ENCODE measurements at places on chromosomes 7 and 10.

DNA sequence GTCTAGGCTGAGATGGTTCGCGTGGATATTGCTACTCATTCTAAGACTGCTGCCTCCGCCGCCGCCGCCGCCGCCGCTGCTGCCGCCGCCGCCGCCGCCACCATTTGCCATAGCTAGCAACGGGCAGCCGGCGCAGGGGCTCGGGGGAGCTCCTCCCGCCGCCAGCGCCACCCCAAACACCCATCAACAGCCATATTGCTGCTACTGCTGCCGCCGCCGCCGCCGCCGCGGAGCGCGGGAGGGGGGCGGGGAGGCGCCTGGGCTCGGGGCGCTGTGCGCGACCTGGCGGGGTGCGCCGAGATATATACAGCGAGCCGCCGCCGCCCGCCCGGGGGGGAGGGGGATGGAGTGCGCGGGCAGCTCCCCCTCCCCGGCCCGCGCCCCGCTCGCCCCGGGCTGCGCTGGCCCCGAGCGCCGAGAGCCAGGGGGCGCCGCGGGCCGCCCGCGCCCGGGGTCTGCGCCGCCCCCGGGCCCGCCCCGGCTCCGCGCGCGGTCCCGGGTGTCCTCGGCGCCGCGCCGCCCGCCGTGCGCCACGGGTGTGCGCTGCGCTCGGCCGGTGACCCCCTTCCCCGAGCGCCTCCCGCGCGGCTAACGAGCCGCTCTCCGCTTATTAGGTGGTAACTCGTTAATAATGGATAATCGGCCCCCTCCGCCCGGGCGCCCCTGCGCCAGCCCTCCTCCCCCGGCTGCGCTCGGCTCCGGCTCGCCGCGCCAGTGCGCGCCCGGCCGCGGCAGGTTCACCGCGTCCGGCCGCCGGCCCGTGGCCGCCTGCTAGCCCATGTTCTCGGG, at the start of gene KCNMA1:
Gene KCNMA1 (minus strand): TSS at position 277 of the 789 bp plus-strand sequence.
- no peaks in the 10 kb centered on the region for H3K36me3 ChIP-seq

DNA sequence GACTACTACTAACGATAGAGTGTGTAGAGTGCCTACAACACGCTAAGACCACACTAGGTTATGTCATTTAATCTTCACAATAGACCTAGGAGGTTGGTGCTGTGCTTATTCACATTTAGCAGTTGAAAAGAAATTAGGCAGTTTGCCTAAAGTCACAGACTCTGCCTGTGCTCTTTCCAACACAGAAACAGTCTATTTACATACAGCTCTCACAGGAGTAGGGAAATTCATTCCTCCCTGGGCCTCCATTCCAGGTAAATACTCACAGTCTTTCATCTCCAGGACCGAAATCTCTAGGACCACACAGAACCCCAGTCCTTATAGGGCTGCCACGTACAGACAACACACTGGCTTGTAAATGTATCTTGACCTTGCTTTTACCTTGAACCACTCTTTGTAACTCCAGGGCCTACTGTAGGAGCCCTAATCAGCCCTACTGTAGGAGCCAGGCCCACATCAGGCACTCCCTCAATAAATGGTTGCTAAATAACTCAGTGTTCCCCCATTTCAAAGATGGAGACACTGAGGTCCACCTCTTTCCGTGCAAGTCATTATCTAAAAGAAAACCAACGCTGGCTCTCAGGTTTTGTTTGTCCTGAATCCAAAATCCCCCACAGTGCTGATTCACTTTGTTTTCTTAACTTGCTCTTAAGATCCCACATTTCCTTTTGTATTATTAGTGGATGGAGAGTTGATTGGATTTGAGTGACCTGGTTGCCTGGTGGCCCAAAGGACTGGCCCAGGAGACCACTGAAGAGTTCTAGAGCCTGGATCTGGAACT, 146.9 kb downstream of the KCNMA1 start:
- H3K36me3 ChIP-seq, result no peaks in the 10 kb centered on the region
- H3K4me1 ChIP-seq, result no peaks in the 10 kb centered on the region
- H3K27me3 ChIP-seq, result peaks cover 2% of the 10 kb centered on the region
- H3K27ac ChIP-seq, result no peak overlapping the region

GRCh38 chr7:138433583-138434443, 26.2 kb upstream of the TRIM24 start:
- H3K27me3 ChIP-seq, result no peaks in the 10 kb centered on the region
- no peak for DNase-seq
- no peak overlapping the region for H3K4me3 ChIP-seq
- peaks cover 4% of the 10 kb centered on the region for H3K36me3 ChIP-seq
- no peak overlapping the region for H3K27ac ChIP-seq

DNA sequence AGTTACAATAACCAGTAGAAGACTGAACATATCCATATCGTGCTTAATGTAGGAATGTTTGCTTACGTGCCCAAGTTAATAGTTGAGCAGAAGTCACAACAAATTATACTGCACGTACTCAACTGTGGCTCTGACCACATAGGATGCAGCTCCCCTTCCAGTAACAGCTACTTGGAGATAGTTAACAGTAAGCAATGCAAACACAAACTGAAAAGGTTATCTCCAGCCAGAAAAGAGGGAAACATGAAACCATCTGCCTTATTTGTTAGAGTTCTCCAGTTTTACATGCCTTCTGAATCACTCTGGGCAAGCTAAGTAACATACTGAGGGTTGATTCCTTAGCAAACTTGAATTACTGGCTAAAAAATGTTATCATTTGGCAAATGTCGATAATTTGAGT, 9.8 kb downstream of the DHX32 start:
- H3K27ac ChIP-seq, result no peak overlapping the region
- H3K27me3 ChIP-seq, result no peaks in the 10 kb centered on the region
- no peaks in the 10 kb centered on the region for H3K4me1 ChIP-seq
- no peak overlapping the region for H3K4me3 ChIP-seq

Measured in activated naive CD8-positive, alpha-beta T cell treated with anti-CD3 and anti-CD28 coated beads, Interleukin-2, amount 50 U/mL, for 24 hours (primary cell).